ENCODE measurements at places on chromosomes 16 and 17. TPM values are rescaled to one million over a fixed set of nuclear protein-coding genes. Genes with fewer than 3 reads are reported as not detected.

CCL14 gene
- total RNA-seq = 298 TPM

CCDC154 gene
- total RNA-seq = 6.4 TPM

ADAT1 gene
- total RNA-seq = 90.9 TPM

C16orf46 gene
- total RNA-seq = 0.91 TPM

GNAO1 gene
- total RNA-seq = 6.8 TPM

MYH10 gene
- 8.3 TPM for total RNA-seq

GNG13 gene
- not detected for total RNA-seq

TRAP1 gene
- total RNA-seq = 44.8 TPM

MYBBP1A gene
- total RNA-seq = 54.4 TPM

TBC1D28 gene
- not detected for total RNA-seq

CDRT15 gene
- total RNA-seq = not detected

OTOP3 gene
- total RNA-seq = not detected

HBA1 gene
- total RNA-seq = 276 TPM

SPATA22 gene
- not detected for total RNA-seq

NOG gene
- total RNA-seq = not detected

ZNF423 gene
- total RNA-seq = 3.6 TPM

APOH gene
- not detected for total RNA-seq

PLXDC1 gene
- total RNA-seq = 3.1 TPM

RND2 gene
- total RNA-seq = 0.15 TPM

PFN1 gene
- 1,090 TPM for total RNA-seq

LAT gene
- 32.1 TPM for total RNA-seq

MLST8 gene
- total RNA-seq = 25.1 TPM

TUBG1 gene
- total RNA-seq = 28.3 TPM

PSMD12 gene
- 36.5 TPM for total RNA-seq

EXOC3L1 gene
- total RNA-seq = 51.5 TPM

CCL2 gene
- total RNA-seq = 4.6 TPM

TP53TG3F gene
- not detected for total RNA-seq

Data from spleen (tissue), 13 donors.